ENCODE measurements at places on chromosomes 11 and 22. TPM values are rescaled to one million over a fixed set of nuclear protein-coding genes. Genes with fewer than 3 reads are reported as not detected.

Gene NPAS4
- polyA plus RNA-seq = not detected

- no peak overlapping the region for H3K4me3 ChIP-seq
- H3K4me1 ChIP-seq = peaks cover 68% of the 10 kb centered on the region
- no peak for DNase-seq
- H3K36me3 ChIP-seq = no peaks in the 10 kb centered on the region
- H3K27me3 ChIP-seq = no peaks in the 10 kb centered on the region
- H3K27ac ChIP-seq = no peak overlapping the region
Observed at GRCh38 chr11:114289779-114290178, 6.4 kb upstream of the NNMT start.

GRCh38 chr11:3954448-3955298 lies 99.2 kb downstream of the STIM1 start:
- no peak overlapping the region for H3K27ac ChIP-seq
- no peaks in the 10 kb centered on the region for H3K4me1 ChIP-seq
- H3K36me3 ChIP-seq = no peaks in the 10 kb centered on the region
- H3K4me3 ChIP-seq = no peak overlapping the region

Gene DUSP8
- polyA plus RNA-seq = 6.0 TPM

Gene ADM
- 40.0 TPM for polyA plus RNA-seq

GRCh38 chr11:75502138-75502537 lies 23.6 kb downstream of the GDPD5 start:
- H3K4me3 ChIP-seq = no peak overlapping the region
- no peak for DNase-seq
- no peak overlapping the region for H3K27ac ChIP-seq

DNA sequence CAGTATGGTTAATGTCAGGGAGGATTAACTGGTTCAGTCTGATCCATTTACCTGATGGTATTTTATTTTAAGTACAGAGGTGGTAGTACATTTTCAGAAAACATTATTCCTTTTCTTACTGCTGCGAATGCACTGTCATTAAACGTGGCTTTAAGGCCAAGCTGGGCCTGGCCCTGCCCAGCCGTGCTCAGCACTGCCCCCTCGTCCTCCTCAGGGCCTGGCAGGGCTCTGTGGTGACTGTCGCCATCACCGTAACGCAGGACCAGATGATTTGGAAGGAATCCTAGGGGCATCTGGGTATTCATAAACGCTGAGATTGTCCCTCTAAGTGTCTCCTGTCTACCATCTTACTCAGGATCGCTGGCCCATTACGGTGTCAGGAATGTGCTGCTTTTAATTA lies 302.0 kb downstream of the TBC1D22A start:
- peaks cover 6% of the 10 kb centered on the region for H3K4me1 ChIP-seq
- H3K36me3 ChIP-seq = peaks cover 9% of the 10 kb centered on the region
- DNase-seq = no peak
- no peaks in the 10 kb centered on the region for H3K27me3 ChIP-seq
- H3K4me3 ChIP-seq = no peak overlapping the region

Gene PGA5
- polyA plus RNA-seq = not detected

Gene LMO1
- polyA plus RNA-seq = not detected

DNA sequence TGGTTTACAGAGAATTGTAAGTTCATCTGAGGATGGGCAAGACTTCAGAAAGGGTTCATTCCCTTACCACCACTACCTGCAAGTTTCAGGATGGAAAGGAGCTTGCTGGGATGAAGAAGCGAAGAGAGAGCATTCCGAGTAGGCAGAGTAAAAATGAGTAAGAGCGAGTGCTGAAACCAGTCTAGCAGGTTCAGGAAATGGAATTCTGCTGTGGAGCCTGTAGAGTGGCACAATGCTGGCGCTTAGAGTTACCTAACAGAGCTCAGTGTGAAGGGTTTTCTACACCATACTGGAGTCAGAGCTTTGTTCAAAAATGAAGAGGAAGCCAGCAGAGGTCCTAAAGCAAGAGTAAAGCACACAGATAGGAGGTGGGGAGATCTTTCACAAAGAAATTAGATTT lies 179.2 kb upstream of the ZC3H12C start:
- no peak overlapping the region for H3K4me3 ChIP-seq
- no peak for DNase-seq
- peak overlapping the region; percentile 94 for H3K27ac ChIP-seq
- H3K36me3 ChIP-seq = no peaks in the 10 kb centered on the region
- peaks cover 23% of the 10 kb centered on the region for H3K4me1 ChIP-seq

DNA sequence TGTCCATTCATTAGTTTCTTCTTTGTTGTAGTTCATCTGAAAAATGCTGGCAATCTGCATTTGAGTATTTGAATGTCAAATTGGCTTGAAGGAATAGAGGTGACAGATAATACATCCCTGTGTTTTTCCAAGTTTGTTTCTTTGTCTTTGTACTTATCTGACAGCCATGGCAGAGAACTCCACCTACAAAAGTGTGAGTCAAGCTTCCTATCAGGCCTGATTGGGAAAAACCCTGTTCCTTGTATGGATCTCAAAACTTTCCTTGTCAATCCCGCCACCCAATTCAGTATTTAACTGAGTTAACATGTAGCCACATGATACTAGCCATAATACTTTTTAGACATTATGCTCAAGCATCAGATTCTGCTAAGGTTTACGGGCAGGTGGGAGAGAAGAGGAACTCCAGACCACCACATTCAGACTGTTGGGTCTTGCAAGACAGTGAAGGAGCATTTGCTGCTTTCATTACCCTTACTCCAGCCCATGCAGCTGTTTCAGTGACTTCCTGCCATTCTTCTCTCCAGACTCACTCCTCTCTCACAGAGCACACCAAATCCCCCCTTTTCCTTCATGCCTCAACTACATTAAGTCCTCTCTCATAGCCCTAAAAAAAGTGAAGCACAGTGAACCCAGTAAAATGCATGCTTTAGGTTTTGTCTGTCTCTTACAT lies 65.9 kb downstream of the BLID start:
- DNase-seq = peak; percentile 72
- no peaks in the 10 kb centered on the region for H3K27me3 ChIP-seq
- H3K4me3 ChIP-seq = no peak overlapping the region
- H3K27ac ChIP-seq = peak overlapping the region; percentile 66
- no peaks in the 10 kb centered on the region for H3K36me3 ChIP-seq
- H3K4me1 ChIP-seq = peaks cover 26% of the 10 kb centered on the region

- H3K36me3 ChIP-seq = no peaks in the 10 kb centered on the region
- H3K27ac ChIP-seq = no peak overlapping the region
- no peaks in the 10 kb centered on the region for H3K27me3 ChIP-seq
- DNase-seq = no peak
- H3K4me1 ChIP-seq = peaks cover 13% of the 10 kb centered on the region
Observed at GRCh38 chr11:6670202-6670830, 12.8 kb downstream of the MRPL17 start.

Gene CYP2D6
- polyA plus RNA-seq = 0.25 TPM

Gene OR4A15
- not detected for polyA plus RNA-seq

Gene XRCC6
- polyA plus RNA-seq = 117 TPM

- no peak for DNase-seq
- H3K27me3 ChIP-seq = peaks cover 29% of the 10 kb centered on the region
- no peak overlapping the region for H3K27ac ChIP-seq
- H3K36me3 ChIP-seq = no peaks in the 10 kb centered on the region
- H3K4me1 ChIP-seq = peaks cover 8% of the 10 kb centered on the region
- no peak overlapping the region for H3K4me3 ChIP-seq
Observed at GRCh38 chr11:69699213-69699612, 4.6 kb downstream of the FGF19 start.
